ENCODE measurements at places on chromosomes 4 and X.

DNA sequence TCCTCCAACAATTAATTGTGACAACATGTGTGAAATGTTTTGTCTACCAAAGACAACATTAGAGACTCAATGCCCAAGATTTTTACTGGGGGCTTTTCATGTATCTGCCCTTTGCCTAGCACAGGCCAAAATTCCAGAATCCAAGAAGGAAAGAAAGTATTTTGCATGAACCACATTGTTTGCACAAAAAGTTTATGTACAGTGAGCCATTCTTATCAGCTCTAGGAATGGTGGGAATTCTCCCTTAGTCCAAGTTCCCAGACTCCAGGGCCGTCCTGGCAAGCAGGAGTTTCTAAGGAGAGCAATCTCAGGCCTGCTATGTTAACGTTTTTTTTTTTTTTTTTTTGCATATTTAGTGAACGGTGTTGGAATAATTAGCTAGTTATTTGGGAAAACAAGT lies 21.6 kb downstream of the GPRASP1 start:
- DNase-seq, result no peak

DNA sequence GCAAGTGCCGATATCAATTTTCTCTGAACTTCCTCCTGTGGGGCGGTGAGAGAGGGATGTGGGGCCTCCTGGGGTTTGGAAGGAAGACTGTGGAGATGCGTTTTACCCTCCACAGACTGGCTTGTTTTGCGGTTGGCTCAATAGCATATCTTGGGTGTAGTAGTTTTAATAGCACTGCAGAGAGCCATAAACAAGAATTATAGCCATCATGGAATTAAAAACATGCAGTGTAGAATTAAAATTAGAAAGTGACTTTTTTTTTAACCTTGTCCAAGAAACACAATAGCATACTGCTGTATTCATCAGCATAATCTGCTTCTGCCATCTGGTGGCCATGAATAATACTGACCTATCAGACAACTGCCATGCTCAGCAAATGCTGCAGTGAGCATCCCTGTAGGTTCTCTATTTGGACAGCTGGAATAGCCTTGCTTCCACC lies 47.3 kb upstream of the SCML1 start:
- peak; percentile 41 for DNase-seq

- no peak for DNase-seq
Measured at GRCh38 chr4:24569662-24570061, 14.7 kb downstream of the DHX15 start.

DNA sequence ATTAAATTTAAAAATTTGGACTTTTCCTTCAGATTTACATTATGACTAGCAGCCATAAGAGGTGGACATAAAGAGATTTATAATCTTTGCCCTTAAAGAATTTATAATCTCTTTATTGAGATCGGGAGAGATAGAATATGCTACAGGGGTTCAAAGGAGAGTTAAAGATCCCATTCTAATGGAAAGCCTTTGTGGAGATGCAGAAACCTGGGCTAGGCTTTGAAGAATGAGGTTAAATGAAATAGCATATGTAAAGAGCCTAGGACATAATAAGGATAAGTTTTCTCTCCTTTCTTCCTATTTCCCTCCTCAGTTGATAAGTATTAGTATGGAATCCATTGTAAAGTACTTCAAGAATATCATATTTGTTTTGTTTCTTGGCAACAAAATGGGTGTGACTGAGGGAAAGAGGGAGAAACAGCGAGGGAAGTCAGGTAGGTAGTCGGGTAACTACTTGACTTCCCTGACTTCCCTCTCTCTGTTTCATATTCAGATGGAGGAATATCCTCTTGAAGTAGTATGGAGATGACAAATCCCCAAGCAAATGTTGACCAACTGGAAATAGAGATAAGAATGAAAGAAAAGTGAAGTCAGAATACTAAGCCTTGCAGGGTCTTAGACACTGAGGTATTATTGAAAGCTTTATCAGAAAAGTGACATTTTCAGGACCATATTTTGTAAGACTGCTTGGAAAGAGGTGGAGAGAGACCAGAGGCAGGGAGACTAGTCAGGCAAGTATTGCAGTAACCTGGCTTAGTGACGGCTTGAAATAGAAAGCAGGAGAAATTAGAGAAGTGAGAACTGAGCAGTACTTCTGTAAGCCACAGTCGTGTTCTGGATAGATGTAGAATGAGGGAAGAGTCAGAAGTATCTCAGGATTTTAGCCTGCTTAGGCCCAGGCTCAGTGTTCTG lies 82.9 kb downstream of the PDLIM5 start:
- DNase-seq, result no peak

- DNase-seq, result no peak
Measured at GRCh38 chrX:129597905-129598304, 56.9 kb downstream of the APLN start.

GRCh38 chrX:71556036-71556435 lies 22.2 kb upstream of the GCNA start:
- DNase-seq, result no peak

GRCh38 chr4:138871555-138871875 lies 144.1 kb upstream of the NOCT start:
- DNase-seq, result no peak

DNA sequence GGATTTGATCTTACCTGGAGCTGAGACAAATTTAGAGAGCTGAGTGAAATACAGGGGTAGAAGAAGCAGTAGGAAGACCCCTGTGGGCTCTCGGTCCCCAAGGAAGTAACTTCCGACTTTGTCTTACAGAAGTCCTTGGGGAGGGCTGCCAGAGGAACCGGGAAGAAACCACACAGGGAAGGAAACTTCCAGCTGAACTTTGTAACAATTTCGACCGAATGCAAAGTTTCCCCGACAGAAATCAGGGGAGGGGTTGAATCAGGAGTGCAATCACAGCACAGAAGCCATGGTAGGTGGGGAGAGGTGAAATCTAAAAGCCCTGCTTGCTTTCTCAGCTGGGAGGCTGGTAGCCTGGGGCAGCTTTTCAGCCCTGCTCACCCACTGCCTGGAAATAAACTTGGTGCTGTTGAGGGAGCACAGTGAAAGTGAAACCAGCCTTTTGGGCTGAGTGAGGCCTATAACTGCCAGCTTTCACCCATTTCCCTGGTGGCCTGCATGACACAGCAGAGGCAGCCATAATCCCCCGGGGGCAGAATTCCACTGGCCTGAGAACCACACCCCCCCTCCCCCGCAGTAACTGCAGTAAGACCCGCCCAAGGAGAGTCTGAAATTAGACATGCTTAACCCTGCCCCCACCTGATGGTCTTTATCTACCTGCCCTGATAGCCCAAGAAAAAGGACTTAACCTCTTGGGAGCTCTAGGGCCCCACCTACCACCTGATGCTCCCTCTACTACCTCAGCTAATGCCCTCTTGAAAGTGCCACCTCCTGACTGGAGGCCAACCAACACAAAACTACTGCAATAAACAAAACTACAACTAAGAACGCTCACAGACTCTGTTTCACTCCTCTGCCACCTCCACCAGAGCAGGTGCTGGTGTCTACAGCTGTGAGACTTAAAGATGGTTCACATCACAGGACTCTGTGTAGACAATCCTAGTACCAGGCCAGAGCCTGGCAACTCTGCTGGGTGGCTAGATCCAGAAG lies 248.2 kb downstream of the PARM1 start:
- no peak for DNase-seq

DNA sequence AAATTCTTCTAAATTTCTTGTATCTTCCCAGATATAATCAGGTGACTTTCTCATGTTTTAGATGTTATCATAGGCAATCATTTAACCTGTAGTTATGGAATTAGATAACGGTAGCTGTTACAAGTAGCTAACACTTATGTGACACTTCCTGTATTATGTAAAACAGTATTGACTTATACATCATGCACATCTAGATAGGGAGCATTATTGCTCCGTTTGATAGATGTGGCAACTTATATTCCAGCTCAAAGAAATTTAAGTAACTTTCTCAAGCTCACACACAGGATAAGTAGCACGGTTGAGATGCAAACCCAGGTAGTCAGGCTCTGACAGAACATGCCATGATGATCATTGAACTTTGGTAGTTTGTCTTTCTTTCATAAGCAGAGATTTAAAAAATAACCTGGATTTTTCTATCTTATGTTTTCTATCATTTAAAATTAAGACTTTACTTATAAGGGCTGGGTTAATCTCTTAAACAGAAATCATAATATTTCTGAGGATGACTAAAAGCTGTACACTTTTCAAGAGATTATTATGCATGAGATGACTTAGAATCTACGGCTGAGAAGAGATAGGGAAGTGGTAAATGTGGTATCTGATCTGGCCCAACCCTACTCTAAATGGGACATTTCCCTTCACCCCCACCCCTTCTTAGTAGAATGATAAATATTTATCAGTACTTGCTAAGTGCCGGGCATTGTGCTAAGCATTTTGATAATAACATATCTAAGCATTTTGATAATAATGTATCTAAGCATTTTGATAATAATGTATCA lies 69.1 kb upstream of the HPGD start:
- DNase-seq, result no peak

- no peak for DNase-seq
Measured at GRCh38 chrX:114650351-114650750, 66.5 kb downstream of the HTR2C start.

GRCh38 chrX:41491267-41492004 lies 44.3 kb downstream of the NYX start:
- no peak for DNase-seq

GRCh38 chr4:38871593-38871992 lies 4.0 kb downstream of the FAM114A1 start:
- no peak for DNase-seq

- DNase-seq, result no peak
Measured at GRCh38 chr4:99762728-99763127, 53.9 kb upstream of the DAPP1 start.

DNA sequence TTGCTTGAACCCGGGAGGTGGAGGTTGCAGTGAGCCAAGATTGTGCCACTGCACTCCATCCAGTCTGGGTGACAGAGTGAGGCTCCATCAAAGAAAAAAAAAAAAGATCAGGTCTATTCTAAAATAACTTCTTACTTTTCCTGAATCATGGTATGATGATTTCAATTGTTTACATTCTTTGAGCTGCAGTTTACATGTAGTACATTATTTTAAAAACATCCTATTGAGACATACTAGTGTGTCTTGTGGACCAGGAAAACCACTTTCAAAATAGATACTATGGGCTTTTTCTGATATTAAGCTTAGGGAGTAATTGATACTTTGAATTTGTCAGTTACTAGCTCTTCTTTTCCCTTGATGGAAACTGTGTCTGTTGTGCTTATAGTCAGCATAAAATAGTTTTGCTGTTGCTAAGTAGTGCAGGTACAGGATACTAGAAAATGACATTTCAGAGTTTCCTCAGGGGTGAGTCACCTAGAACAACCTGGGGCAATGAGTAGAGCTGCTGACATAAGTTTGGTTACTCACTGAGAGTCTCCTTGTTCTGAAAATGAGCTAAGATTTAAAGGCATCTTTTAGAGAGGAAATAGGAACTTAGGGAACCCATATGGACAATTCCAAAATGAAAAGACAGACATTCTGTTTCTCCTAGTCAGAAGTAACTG lies 53.2 kb upstream of the C4orf54 start:
- no peak for DNase-seq

- DNase-seq, result no peak
Measured at GRCh38 chr4:147736458-147736857, 4.6 kb downstream of the ARHGAP10 start.

DNA sequence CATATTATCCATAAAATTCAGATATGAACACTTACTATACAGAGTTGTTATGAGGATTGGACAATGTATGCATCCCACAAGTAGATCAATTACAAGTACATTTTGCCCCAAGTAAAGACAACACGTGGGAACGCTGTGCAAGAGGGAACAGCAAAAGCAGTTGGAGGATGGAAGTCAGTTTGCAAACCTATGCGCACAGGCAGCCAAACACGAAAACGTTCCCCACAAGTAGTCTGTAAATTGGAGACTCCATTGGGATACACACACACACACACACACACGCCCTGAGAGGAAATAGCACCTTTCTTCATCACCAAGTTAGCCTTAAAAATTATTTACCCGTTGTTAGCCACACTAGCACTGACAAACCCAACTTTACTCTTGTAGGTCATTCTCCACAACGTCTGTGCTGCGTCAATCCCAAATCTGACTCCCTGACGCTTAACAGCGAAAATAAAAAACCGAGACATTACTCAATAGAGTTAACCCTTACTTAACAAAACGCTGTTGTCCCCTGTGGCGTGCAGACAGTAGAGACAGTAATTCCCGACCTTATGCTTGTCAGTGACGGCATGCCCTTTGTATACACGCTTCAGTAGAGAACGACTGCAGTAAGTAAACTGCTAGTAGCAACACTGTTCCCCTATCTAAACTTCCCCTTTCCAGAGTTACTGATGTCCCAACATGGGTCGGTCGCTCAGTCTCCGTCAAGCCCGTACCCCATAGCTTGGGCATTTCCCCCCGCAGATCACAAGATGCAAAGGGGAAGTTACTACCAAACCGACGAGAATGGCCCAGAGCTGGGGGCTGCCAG lies 730 bp downstream of the MANBA start:
- peak; percentile 81 for DNase-seq

- no peak for DNase-seq
Measured at GRCh38 chr4:95505151-95505550, 43.6 kb downstream of the UNC5C start.

DNA sequence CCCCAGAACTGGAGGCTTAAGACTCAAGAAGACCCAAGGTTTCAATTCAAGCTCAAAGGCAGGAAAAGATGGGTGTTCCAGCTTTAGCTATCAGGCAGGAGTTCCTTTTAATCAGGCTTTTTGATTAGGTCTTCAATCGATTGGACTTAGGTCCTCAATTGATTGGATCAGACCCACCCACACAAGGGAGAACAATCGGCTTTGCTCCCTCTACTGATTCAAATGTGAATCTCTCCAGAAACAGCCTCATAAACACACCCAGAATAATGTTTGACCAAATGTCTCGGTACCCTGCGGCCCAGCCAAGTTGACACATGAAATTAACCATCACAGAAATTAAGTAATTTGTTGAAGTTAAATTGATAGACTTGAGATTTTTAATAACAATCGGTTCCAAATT lies 917.1 kb upstream of the FTHL17 start:
- DNase-seq, result no peak

GRCh38 chrX:118847676-118848075 lies 24.1 kb downstream of the ZCCHC12 start:
- no peak for DNase-seq

GRCh38 chrX:50536955-50537354 lies 66.3 kb upstream of the DGKK start:
- DNase-seq, result no peak

GRCh38 chr4:187478292-187479140 lies 517.1 kb upstream of the ZFP42 start:
- DNase-seq, result no peak

- DNase-seq, result no peak
Measured at GRCh38 chr4:180449395-180449956, 1793.7 kb upstream of the TENM3 start.

- DNase-seq, result no peak
Measured at GRCh38 chr4:121873604-121874003, 3.3 kb upstream of the BBS7 start.
